HFF-Myc (cell line): ENCODE measurements at places on chromosomes 3 and 15.

GRCh38 chr3:53109891-53110771 is 20.1 kb downstream of the RFT1 start:
- peak; percentile 78 for DNase-seq

DNA sequence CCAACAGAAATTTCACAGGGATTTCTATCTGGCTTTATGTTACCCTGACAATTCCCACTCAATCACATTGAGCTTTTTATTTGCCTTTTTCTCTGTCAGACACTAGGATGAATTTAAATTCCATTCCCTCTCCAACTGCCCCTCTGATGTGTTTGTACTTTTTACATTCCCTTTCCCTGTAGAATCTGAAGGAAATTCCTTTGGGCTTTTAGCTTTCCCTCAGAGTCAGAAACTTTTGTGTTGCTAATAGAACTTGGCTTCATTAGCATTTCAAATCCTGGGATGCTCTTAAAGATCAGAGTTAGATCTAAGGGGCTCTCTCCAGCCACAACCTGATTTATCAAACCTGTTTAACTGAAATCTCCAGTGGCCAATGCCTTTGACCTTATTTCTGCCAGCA is 7.9 kb upstream of the RARB start:
- no peak for DNase-seq

- peak; percentile 3 for DNase-seq
Observed at GRCh38 chr15:83747050-83747717, 93.3 kb downstream of the ADAMTSL3 start.

DNA sequence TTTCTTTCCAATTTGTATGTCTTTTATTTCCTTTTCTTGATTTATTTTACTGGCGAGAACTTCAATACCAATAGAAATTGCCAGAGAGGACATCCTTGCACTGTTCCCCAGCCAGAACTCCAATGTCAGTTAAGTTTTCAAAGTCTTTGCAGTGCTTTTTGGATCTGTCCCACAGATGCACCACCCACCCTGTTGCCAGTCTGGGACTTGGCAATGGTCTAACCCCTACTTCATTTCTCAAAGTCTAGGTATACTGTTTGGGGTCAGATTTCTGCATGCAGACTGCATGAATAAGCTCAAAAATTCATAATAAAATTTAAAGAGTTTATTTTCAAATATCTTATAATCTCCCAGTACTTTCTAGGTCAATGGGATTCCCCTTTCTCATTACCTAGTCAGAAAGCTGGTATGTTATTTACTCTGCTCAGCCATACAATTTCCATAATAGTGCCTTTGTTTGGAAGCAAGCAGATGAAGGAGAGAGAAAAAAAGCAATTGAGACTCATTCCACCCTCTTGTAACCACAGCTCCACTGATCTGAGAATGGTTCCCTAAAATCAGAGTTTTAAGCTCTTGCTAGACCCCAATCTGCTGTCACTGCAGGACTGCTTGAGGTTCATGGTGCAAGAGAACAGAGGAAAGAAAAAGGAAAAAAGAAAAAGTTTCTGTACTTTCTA is 125.9 kb upstream of the PLXND1 start:
- no peak for DNase-seq

DNA sequence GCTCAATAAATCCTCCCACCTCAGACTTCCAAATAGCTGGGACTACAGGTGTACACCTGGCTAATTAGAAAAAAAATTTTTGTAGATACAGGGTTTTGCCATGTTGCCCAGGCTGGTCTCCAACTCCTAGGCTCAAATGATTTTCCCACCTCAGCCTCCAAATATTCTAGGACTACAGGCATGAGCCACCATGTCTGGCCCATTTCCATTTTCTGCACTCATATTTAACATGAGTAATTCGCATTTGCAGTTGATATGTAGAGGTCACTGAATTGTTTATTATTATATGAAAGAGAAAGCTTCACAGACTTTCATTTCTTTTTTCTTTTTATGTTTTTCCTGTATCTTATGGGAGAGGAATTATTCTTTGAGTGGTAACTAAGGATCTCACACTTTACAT is 492.7 kb downstream of the CNTN3 start:
- no peak for DNase-seq

DNA sequence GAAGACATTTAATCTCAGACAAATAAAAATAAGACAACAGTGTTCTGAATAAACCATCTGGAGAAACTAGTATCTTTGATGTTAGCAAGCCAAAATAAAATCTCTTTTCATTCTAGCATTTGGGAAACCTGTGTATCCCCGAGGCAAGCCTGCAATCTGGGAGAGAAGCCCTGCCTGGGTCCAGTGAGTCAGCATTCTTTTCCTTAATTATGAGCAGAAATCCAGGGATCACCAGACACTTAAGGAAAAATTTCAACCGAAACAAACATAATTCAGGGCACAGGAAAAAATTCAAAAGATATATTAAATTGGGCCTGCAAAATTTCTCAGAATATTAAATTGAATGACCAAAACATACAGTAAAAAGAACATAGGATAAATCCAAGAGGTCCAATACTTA is 4.2 kb downstream of the NCBP2 start:
- DNase-seq = no peak

DNA sequence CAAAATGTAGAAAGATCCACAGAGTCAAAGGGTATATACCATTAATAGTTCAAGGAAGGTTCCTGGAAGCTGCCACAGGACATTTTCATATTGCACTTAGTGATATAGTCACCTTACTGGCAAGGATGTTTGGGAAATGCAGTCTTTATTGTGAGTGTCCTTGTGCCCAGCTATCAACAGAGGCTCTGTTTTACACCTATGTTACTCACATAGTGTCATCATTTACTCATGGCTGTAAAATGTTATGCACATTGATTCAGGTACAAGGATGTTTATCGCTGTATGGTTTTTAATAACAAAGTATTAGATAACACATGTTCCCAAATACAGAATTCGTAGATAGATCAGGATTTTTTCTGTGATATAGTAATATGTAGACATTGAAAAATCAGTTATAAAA is 50.9 kb downstream of the ZPLD1 start:
- DNase-seq = no peak
